ENCODE measurements at places on chromosomes 12 and 14. TPM values are rescaled to one million over a fixed set of nuclear protein-coding genes. Genes with fewer than 3 reads are reported as not detected.

RNASE2 gene
- 16.7 TPM for polyA plus RNA-seq

CACNA2D4 gene
- 2.1 TPM for polyA plus RNA-seq

VRK1 gene
- 5.8 TPM for polyA plus RNA-seq

RNASE3 gene
- polyA plus RNA-seq, result not detected

VAMP1 gene
- 4.6 TPM for polyA plus RNA-seq

P2RX7 gene
- polyA plus RNA-seq, result 0.61 TPM

ATF7IP gene
- polyA plus RNA-seq, result 7.1 TPM

TMEM132D gene
- not detected for polyA plus RNA-seq

LMNTD1 gene
- 0.28 TPM for polyA plus RNA-seq

SERPINA1 gene
- 37.5 TPM for polyA plus RNA-seq

ALDH1L2 gene
- 3.2 TPM for polyA plus RNA-seq

ANKS1B gene
- 4.0 TPM for polyA plus RNA-seq

C14orf180 gene
- 105 TPM for polyA plus RNA-seq

SLC6A15 gene
- not detected for polyA plus RNA-seq

WNT1 gene
- not detected for polyA plus RNA-seq

ATXN2 gene
- polyA plus RNA-seq, result 19.9 TPM

OVCH1 gene
- polyA plus RNA-seq, result not detected

PELI2 gene
- 3.3 TPM for polyA plus RNA-seq

EGLN3 gene
- polyA plus RNA-seq, result 3.9 TPM

MSI1 gene
- polyA plus RNA-seq, result 0.45 TPM

BIN2 gene
- 8.8 TPM for polyA plus RNA-seq

FBLN5 gene
- 120 TPM for polyA plus RNA-seq

All from adipose tissue (tissue), 3 donors.